ENCODE measurements at places on chromosomes 1 and 21.

- DNase-seq = no peak
Measured at GRCh38 chr1:228003461-228004330, 3.1 kb upstream of the WNT3A start.

GRCh38 chr1:92972409-92973129 is 11.3 kb upstream of the DIPK1A start:
- DNase-seq = no peak

- DNase-seq = no peak
Measured at GRCh38 chr1:5975133-5975880, 16.9 kb downstream of the NPHP4 start.

- no peak for DNase-seq
Measured at GRCh38 chr1:234840843-234841242, 230.9 kb upstream of the IRF2BP2 start.
